ENCODE measurements at places on chromosomes 3 and 15.

DNA sequence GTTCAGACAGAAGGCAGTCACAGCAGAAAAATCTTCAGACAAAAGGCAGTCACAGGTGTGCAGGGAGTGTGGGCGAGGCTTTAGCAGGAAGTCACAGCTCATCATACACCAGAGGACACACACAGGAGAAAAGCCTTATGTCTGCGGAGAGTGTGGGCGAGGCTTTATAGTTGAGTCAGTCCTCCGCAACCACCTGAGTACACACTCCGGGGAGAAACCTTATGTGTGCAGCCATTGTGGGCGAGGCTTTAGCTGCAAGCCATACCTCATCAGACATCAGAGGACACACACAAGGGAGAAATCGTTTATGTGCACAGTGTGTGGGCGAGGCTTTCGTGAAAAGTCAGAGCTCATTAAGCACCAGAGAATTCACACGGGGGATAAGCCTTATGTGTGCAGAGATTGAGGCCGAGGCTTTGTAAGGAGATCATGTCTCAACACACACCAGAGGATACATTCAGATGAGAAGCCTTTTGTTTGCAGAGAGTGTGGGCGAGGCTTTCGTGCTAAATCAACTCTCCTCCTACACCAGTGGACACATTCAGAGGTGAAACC lies 27.6 kb downstream of the ZNF589 start:
- peak overlapping the region; percentile 88 for H3K27ac ChIP-seq
- peaks cover 13% of the 10 kb centered on the region for H3K36me3 ChIP-seq
- H3K4me3 ChIP-seq: peak overlapping the region; percentile 37
- H3K4me1 ChIP-seq: peaks cover 32% of the 10 kb centered on the region
- no peaks in the 10 kb centered on the region for H3K27me3 ChIP-seq
- peak; percentile 96 for DNase-seq

DNA sequence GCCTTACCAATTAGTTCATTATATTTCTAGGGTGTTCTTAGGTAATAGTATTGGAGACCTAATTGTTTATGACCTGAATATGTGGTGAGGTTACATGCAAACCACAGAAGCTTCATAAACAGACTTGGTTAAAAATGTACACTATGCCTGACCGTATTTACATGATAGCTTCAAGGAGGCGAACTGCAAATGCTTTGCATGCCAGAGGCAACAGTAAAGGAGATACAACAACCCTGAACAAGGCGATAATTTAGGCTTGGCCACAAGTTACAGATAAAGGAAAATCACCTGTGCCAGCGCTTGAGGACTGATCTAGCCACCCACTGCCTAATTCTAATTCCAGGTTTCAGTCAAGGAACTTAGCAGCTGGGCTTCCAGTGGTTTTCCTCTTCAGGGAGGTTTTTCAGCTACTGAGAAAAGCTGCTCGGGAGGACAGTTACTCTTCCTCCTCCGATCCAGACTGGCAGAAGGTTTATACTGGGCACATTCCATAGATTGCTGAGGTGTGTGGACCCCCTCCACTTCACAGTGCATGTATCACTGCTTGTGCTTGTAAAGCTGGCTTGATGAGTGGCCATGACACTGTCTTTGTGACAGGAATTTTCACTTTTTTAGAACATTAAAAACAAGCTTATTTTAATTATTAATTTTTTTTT lies 95.6 kb downstream of the DHX36 start:
- H3K4me3 ChIP-seq: no peak overlapping the region
- no peaks in the 10 kb centered on the region for H3K4me1 ChIP-seq
- DNase-seq: no peak
- peaks cover 14% of the 10 kb centered on the region for H3K27me3 ChIP-seq

DNA sequence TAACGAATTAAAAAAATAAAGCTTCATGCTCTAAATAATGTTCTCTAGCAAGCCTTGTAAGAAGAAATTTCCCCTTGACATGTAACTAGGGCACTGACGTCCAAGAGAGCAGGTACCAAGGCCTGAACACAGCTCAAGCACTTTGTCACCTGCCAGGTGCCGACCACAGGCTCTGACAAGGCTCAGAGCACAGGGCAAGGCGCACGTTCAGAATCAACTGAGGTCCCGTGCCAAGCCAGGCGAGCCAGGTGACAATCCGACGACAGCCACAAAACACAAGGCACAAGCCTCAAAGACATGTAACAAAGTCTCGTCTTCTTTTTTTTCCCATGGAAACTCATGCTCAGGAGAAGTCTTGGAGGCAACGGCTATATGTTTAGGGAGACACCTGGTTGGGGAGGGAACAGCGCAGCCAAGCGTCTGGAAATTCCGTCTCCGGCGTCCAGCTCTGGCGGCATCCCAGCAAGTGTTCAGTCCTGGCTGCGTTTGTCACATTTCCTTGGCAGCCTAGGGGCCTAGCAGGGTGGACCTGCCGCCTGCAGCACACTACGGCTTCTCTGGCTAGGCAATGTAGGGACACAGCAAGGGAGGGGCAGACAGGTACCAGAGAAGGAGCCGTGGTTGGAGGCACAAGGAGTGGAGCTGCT lies 76.7 kb downstream of the ADAMTS17 start:
- DNase-seq: no peak
- H3K4me3 ChIP-seq: no peak overlapping the region
- no peaks in the 10 kb centered on the region for H3K4me1 ChIP-seq
- H3K27me3 ChIP-seq: no peaks in the 10 kb centered on the region
- H3K36me3 ChIP-seq: peaks cover 3% of the 10 kb centered on the region

DNA sequence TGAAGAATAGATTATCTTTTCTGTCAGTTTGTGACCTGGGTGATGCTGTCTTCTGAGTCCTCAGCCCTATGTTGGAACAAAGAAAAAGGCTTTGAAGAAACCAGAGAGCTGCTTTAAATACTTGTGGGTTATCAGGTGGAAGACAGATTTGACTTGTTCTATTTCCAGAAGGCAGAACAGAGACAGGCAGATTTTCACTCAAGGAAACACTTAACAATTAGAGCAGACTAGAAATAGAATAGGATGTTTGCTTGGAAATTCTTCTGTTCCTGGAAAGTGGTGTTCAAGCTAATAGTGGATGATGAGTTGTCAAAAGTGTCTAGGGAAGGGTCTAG lies 219.4 kb downstream of the UBE2E2 start:
- no peaks in the 10 kb centered on the region for H3K36me3 ChIP-seq
- no peak overlapping the region for H3K27ac ChIP-seq
- H3K4me3 ChIP-seq: no peak overlapping the region
- H3K4me1 ChIP-seq: no peaks in the 10 kb centered on the region

DNA sequence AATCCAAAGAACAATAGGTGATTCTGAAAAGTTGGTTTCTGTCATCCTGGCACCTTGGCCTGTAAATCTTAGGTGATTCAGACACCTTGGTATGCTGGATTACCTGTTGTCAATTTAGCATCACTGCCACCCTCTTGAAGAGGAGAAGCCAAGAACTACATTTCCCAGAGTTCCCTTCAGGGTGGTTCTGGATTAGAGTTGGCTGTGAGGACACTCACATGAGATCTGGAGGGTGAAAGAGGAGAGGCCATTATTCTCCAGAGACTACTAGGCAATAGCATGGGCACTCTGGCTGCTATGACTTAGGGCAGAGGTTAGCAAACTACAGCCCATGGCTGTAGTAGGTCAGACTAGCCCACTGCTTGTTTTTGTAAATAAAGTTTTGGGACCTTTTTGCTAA lies 41.7 kb upstream of the CORO2B start:
- peaks cover 7% of the 10 kb centered on the region for H3K36me3 ChIP-seq
- peaks cover 13% of the 10 kb centered on the region for H3K27me3 ChIP-seq
- no peak overlapping the region for H3K27ac ChIP-seq
- no peak for DNase-seq
- no peaks in the 10 kb centered on the region for H3K4me1 ChIP-seq
- no peak overlapping the region for H3K4me3 ChIP-seq

DNA sequence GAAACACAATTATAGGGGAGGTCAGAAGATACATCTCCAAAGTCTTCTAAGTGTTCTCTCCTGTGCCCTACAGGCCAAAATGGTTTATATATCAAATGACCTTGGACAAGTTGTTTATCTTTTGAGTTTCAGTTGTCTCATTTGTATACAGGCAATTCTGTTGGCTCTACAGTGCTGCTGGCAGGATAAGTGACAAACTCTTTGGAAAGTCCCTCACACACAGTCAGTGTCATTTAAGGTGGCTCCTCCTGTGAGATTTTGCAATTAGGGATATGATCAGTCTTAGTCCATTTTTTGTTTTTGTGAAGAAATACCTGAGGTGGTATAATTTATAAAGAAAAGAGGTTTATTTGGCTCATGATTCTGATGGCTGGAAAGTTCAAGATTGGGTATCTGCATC lies 1035.8 kb upstream of the CFAP20DC start:
- no peaks in the 10 kb centered on the region for H3K27me3 ChIP-seq
- no peak overlapping the region for H3K4me3 ChIP-seq
- peak overlapping the region; percentile 44 for H3K27ac ChIP-seq
- H3K36me3 ChIP-seq: peaks cover 23% of the 10 kb centered on the region

- H3K36me3 ChIP-seq: peaks cover 2% of the 10 kb centered on the region
- no peak for DNase-seq
Measured at GRCh38 chr3:180447136-180447535, 154.8 kb upstream of the TTC14 start.

DNA sequence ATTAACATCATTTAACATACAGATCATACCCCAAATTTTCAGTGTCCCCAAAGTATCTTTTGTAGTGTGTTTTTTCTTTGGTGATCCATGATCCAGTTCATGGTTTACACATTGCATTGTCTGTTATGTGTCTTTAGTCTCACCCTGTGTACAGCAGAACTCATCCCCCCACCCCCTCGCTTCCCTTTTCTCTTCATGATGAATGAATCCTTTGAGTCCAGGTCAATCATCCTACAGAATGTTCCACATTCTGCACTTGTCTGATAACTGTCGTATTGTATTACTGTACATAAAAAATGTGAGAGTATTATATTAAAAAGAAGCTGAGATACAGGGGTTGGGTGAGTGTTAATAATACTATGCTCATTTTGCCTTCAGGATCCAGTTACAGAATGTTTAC lies 14.6 kb upstream of the NIT2 start:
- peaks cover 13% of the 10 kb centered on the region for H3K4me1 ChIP-seq
- no peak for DNase-seq
- H3K36me3 ChIP-seq: peaks cover 5% of the 10 kb centered on the region
- H3K4me3 ChIP-seq: no peak overlapping the region
- H3K27me3 ChIP-seq: no peaks in the 10 kb centered on the region

DNA sequence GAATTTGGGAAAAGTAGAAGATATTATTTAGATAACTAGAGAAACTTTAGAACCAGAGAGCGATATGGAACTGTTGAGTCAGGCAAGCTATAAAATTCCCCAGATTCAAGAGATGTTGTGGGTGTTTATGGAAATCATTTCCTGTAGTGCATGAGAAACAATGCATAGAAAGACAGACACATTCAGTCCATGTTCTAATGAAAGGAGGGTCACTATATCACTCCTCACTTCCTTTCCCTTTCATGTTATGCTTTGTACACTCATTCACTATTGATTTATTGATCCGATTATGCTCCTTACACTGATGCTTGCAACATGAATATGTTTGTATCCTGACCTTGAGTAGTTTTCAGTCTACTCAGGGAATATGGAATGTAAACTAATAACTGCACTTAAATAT lies 1459.9 kb upstream of the ALCAM start:
- no peak for DNase-seq
- H3K27me3 ChIP-seq: no peaks in the 10 kb centered on the region
- no peaks in the 10 kb centered on the region for H3K4me1 ChIP-seq
- no peak overlapping the region for H3K27ac ChIP-seq

DNA sequence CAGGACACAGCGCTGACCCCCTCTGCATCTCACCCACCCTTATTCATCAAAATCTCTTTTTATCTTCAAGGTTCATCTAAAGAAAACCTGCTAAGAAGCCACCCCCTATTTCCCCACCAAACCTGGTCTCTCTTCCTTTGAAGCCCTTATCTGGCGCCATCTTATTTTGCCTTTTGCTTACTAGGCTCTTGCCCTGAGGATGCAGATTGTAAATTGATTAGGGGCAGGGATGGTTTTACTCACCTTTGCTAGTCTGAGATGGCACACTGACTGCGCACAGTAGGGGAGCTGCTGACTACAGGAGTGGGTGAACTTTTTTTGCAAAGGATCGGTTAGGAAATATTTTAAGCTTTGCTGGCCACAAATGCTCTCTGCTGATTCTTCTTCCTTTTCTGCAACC lies 78.9 kb upstream of the BHLHE40 start:
- H3K27ac ChIP-seq: no peak overlapping the region
- no peaks in the 10 kb centered on the region for H3K27me3 ChIP-seq
- H3K4me1 ChIP-seq: peaks cover 54% of the 10 kb centered on the region
- DNase-seq: no peak
- no peaks in the 10 kb centered on the region for H3K36me3 ChIP-seq
- H3K4me3 ChIP-seq: no peak overlapping the region

- H3K27me3 ChIP-seq: peaks cover 7% of the 10 kb centered on the region
- no peaks in the 10 kb centered on the region for H3K36me3 ChIP-seq
- H3K27ac ChIP-seq: no peak overlapping the region
- DNase-seq: no peak
- H3K4me1 ChIP-seq: peaks cover 39% of the 10 kb centered on the region
Measured at GRCh38 chr3:46291046-46291445, 48.8 kb downstream of the CCR3 start.

DNA sequence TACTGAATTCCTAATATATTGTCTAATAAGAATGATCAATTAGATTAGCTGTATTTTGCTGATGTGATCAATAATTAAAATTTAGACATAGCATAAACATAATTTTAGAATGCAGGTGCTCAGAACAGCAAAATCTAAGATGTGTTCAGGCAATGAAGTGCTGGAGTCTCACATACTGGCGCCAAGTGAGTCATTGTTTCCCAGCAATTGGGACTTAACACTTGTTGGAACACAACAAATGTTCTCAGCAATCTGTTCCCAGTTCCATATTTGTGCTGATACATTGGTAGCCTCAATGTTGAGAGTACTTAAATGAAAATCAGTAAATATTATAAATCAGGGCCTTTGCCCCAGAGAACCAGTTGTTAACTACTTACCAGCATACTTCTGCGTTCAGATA lies 619.0 kb downstream of the ROBO1 start:
- no peak for DNase-seq
- H3K4me1 ChIP-seq: no peaks in the 10 kb centered on the region
- H3K27ac ChIP-seq: no peak overlapping the region
- no peaks in the 10 kb centered on the region for H3K27me3 ChIP-seq

DNA sequence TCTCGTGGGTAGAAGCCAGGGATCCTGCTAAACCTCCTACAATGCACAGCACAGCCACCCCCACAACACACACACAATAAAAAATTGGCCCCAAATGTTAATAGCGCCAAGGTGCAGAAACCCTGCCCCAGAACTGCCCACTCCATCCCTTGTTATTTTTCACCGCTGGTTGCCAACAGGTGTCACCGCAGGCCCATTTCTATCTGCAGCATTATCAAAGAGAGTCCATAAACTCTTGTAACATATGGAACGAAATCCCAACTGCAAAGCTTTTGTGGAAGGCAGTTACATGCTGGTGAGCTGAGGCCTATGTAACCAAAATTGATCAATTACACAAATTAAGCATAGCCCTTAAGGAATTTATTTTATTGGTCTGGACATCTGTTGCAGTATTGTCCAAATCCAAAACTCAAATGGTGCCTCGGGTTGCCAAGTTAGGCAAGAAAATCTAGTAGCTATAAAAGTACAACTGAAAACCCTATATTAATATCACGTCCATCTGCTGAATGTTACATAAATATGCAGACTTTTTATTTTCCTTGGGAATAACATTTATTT lies 66.2 kb downstream of the SAMMSON start:
- peaks cover 19% of the 10 kb centered on the region for H3K27me3 ChIP-seq
- no peak overlapping the region for H3K4me3 ChIP-seq
- no peak for DNase-seq
- H3K27ac ChIP-seq: no peak overlapping the region
- no peaks in the 10 kb centered on the region for H3K36me3 ChIP-seq

GRCh38 chr3:157081626-157082210 lies 78.2 kb downstream of the CCNL1 start:
- no peaks in the 10 kb centered on the region for H3K27me3 ChIP-seq
- H3K36me3 ChIP-seq: no peaks in the 10 kb centered on the region
- H3K4me1 ChIP-seq: peaks cover 9% of the 10 kb centered on the region
- peak; percentile 86 for DNase-seq
- H3K4me3 ChIP-seq: no peak overlapping the region

All from activated naive CD4-positive, alpha-beta T cell treated with anti-CD3 and anti-CD28 coated beads for 36 hours (primary cell).